B cell (primary cell): ENCODE measurements at places on chromosomes 3 and 15. TPM values are rescaled to one million over a fixed set of nuclear protein-coding genes. Genes with fewer than 3 reads are reported as not detected.

SCN11A gene
- 0.07 and 0.14 TPM in 2 replicates for polyA plus RNA-seq

- DNase-seq: no peak
These were observed 130.8 kb downstream of the UACA start for GRCh38 chr15:70632491-70633102.

GRCh38 chr3:195062866-195063540 lies 208.0 kb downstream of the XXYLT1 start:
- no peak for DNase-seq

- peak; percentile 11 for DNase-seq
These were observed 213.1 kb downstream of the FGF12 start for GRCh38 chr3:192514081-192514753.

DNA sequence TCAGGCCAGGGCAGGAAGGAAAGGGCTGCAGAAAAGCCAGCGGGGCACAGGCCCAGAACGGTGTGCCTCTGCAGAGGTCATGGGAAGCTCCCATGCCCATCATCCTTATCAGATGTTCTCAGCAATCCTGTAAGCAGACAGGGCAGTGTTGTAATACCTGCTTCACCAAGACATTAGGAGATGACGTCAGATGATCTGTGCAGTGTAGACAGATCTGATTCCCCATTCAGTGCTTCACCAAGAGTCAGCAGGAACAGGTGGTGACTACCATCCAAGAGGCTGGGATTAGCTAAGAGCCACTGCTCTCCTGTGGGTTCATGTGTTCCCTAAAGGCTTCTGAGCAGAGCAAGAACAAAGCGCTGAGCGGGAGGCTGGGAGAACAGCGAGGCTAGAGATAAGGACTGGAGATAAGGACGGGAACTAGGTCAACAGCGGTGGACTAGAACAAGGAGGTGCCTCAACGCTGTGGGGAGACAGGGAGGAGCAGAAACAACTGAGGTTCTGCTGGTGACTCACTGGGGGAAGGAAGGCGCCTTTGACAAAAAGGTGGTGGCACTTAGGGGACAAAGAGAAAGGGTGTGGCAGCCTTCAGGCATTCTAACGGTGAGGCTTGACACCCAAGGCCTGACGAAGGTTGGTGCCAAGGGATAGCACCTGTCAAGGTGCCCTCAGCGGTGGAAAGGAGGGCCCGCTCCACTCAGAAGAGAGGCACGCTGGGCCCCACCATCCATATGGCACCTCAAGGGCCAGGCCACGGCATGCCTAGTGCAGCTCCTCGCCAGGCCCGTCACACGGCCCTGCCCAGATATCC lies 28.4 kb downstream of the CCDC12 start:
- DNase-seq: no peak
